ENCODE measurements at places on chromosomes 16 and 17.
A peak's percentile ranks its signal among the peaks of the same experiment; 100 is the strongest.

DNA sequence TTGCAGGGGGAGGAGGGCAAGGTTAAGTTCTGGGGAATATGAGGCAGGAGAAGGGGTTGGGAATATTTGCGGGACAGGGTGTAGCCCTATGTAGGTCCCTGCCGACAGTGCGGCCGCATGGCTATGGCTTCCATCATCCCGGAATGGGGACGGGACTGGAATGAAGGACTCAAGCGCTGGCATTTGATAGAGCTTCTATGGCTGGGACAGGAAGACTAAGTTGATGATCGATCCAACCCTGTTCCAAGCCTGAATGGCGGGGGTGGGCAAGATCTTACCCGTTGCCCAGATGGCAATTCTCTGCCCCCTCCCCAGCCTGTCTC is 47.1 kb downstream of the SRCIN1 start:
- DNase-seq, result no peak

DNA sequence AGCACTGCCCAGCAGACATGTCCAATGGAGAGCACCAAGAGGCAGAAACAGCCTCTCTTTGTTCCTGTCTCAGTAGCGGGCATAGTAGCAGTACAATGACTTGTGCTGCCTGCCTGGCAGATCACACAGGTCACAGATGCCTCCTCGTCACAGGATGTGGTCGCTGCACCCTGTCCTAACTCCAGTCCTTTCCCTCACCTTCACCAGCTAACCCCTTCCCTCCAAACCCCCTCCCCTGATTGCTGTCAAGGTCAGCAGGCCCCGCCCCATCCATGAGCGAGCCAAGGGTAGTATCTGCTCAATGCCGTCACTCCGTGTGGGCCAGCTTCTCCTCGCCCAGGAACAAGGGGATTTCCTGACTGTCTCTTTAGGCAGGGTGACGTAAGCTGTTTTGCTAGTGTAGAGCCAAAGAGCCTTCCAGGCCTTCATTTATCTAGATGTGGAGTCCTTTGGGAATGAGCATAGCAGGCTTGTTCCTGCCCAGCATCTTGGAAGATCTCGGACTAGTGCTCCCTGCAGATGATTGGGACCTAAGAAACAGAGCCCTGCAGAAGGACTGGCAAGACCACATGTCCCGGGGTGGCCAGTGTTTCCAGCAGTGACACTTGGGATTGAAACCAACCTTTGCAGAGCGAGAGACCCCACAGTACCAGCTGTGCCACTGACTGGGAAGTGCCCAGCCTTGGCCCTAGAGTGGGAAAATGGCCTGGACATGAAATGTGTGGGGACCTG is 75.9 kb upstream of the TNRC6C start:
- DNase-seq, result peak; percentile 18

GRCh38 chr17:56947741-56948140 is 13.1 kb downstream of the COIL start:
- DNase-seq, result no peak

DNA sequence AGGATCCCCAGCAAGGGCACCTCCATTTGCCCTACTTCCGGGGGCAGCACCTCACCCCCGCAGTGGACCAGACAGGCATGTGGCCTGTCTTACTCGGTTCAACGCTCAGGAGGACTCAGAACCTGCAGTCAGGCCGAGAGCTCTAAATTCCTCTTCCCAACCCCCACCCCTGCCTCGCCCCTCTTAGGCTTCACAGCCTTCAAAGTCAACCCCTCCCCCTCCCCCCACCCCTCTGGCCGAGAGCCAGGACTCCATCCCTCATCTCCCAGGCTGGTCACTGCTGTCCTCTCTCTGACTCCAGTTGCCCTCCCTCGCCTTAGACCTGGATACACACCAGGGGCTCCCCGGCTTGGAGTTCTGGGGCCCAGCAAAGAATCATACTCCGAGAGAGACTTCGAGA is 8.1 kb upstream of the HS3ST6 start:
- no peak for DNase-seq

DNA sequence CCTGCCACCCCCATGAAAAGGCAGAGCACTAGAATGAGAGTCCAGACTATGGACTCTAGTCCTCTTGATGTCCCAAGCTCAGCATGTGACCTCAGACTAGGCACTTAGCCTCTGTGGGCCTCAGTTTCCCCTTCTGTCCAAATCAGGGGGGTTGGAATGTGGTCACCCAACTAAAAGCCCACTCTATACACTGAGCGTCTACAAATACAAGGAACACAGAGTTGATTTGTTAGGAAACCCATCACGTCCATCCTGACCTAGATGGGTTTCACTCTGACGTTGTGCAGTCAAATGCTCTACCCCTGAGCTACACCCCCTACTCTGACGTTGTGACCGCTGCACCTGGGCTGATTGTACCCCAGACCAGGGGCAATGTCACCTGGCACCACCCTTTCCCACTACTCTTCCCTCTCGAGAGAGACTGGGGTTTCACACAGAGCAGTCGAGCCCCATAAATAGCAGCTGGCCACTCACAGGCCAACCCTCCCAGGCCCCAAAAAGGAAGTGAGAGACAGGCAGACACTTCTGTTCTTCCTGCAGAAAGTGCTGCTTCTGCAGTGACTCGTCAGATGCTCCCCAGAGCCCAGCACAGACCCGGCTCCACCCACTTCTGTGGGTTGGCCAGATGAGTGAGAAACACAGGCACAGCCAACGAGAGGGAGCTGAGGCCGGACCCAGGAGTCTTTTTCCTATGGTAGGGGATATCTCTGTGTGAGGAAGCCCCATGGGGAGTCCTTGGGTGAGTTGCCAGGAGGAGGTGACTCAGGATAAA is 16.1 kb upstream of the TNFRSF13B start:
- DNase-seq, result peak; percentile 7

GRCh38 chr16:75415169-75415905 is 18.0 kb downstream of the CFDP1 start:
- no peak for DNase-seq

DNA sequence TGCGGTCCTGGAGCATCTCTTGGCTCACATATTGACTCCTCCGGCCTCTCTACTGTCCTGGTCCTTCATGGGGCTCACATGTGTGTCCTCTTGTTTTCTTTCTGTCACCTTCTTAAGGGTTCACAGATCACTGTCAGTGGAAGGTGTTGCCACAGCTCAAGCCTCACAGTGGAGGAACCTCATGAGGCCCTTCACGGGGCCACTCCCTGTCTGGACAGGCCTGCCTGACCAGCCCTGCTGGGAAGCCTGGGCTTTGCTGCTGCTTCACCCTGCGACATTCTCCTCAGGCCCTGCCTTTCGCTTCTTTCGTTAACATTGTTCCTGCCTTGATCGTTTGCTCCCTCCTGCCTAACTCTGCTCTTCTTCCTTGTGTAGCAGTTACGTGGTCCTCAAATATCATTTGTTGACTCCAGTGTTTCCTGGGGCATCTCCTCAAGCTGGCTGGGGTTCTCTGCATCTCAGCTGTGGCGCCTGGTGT is 55.9 kb downstream of the WDR45B start:
- DNase-seq, result no peak

- no peak for DNase-seq
Observed at GRCh38 chr17:40090237-40091119, 9.9 kb downstream of the NR1D1 start.

- no peak for DNase-seq
Observed at GRCh38 chr17:27414271-27414670, 42.0 kb upstream of the KSR1 start.

- DNase-seq, result no peak
Observed at GRCh38 chr17:31697838-31698237, 161.2 kb downstream of the COPRS start.

DNA sequence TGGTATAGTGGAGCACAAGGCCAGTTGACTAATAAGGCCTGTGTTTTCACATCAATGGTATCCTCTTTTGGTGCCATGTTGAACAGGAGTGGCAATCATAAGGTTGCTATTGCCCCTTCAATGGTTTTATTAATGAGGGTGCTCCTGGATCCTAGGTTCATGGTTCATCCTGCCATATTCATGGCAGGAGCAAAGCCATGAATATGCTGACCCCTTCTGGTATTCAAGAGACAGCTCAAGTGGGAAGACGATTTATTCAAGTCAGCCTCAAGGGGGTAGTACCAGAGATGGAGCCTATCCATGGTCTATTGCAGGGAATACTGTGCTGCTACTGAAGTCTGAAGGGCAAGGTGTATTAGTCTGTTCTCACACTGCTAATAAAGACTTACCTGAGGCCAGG is 2.6 kb downstream of the ABCA9 start:
- DNase-seq, result no peak

- no peak for DNase-seq
Observed at GRCh38 chr16:65071433-65072311, 50.2 kb downstream of the CDH11 start.

DNA sequence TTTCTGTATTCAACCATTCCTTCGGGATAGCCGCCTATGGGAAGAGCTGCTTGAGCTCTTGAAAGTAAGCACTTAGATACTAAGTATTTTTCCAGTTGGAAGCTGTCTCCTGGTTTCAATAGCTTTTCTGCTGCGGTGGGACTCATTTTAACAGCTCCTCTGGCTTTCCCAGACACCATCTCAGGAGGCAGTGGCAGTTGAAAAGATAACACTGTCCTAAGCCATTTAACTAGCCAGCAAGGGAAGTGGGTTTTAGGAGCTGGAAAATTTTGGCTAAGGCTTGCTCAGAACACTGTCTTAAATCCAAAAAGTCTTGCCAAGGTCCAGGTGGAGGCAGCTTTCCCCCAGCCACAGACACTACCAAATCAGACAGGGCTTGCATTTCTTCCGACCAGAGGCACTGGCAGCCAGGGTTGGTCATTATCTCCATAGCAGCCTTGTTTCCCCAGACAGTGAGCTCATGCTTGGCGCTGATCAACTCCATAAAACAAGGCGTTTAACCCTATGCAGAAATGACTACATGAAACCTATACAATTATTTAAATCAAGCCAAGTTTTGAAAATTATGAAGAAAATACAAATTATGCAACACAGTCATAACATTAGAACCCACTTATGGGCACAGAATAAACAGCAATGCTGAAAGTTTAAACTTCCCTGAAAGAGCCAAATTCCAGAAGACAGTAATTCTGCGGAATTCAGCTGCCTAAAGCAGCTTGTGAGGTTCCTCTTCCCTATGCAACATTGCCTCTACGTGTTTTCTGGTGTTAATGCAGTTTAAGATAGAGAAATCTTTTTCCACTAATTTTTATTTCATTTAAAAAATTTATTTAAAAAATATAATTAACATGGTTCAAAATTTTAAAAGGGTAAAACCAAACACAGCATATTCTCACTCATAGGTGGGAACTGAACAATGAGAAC is 25.0 kb downstream of the GABARAPL2 start:
- no peak for DNase-seq

GRCh38 chr16:24140730-24141129 is 115.4 kb upstream of the CACNG3 start:
- no peak for DNase-seq

DNA sequence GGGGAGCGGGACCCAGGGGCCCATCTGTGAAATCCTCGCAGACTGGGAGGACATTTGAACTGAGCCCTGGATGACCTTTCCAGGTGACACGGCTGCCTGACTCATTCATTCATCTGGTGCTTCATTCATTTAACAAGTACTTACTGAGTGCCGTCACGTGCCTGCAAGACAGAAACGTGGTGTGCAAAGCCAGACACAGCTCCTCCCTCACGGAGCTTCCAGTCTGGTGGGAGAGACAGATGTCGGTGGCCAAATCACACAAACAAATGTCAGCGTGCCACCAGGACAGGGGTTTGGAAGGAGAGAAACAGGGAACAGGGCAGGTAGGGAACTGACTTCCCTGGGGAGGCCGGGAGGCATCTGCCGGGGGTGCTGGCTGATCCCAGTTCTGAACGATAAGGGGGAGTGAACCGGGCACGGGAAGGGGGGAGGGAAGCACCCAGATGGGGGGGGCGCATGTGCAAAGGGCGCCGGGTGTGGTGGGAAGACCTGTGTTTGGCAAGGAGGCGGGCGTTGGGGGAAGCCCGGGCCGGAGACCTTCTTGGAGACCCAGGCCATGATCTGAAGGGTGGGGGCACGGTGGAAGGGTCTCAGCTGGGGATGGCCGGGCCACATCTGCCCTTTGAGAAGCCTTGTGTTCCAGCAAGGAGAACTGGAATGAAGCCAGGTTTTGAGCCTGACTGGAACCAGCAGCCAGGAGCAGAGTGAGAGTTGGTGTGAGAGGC is 93.6 kb upstream of the CIBAR2 start:
- no peak for DNase-seq

DNA sequence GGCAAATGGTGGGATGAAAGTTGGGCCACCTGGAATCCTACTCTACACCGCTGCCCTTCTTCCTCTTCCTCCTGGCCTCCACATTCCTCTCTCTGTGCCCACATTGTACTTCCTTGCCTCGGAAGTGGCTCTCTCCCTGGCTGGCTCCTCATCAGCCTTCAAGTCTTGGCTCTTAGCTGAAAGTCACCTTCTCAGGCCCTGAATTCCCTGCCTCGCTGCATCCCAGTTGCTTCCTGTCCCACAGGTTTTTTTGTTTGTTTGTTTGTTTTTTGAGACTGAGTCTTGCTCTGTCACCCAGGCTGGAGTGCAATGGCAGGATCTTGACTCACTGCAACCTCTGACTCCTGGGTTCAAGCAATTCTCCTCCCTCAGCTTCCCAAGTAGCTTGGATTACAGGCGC is 2.6 kb upstream of the PAM16 start:
- DNase-seq, result no peak

DNA sequence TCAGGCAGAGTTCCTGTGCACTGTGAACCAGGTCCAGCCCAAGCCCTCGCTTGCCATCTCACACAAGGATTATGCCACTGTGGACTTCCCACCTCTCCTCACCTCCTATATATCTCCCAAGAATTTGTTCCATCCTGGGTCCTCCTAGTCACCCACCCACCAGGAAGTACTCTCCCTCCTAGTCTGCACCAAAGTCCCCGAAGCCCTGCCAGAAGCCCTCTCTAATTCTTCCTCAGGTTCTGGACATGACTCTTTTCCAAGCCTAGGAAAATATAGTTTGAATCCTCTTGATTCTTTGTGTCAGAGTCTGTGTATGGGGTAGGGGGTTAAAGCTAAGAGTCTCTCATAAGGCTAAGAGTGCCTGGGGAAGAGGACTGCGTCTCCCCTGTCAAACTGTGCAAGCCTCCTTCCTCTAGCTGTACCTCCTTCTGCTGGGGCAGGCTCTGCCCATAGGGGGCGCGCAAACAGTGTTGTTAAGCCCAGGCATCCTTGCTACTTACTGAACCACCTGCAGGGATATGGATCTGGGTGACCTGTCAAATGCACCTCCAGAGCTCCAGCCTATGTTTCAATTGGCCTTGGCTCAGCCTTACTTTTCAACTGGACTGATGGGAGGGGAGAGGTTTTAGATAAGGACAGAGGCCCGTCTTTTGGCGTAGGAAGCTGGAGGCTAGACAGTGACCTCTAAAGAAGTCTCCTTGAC is 16.6 kb upstream of the DLX4 start:
- DNase-seq, result peak; percentile 70

GRCh38 chr16:61471737-61472136 is 564.5 kb downstream of the CDH8 start:
- DNase-seq, result no peak

- no peak for DNase-seq
Observed at GRCh38 chr16:78773291-78773702, 673.8 kb downstream of the WWOX start.

Measured in NCI-H460 (cell line).